ENCODE measurements at places on chromosomes 3 and 15.
A peak's percentile ranks its signal among the peaks of the same experiment; 100 is the strongest.

DNA sequence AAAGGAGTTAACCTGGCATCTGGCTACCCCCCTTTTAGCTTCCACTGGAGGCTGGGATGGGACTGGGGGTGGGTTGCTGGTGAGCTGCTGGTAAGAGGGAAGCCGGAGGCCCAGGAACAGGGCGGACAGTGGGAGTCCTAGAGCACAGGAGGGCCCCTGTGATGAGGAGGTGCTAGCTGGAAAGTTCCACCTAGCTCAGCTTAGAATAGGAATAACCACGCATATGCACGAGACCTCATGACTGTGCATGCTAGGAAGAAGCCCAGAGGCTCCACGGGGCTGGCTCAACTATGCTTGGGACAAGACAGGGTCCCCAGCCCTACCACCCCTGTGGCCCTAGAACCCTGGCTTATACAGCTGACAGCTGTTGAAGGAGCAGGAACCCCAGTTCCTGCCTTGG is 34.1 kb downstream of the LINGO1 start:
- DNase-seq, result no peak

GRCh38 chr3:137867611-137868010 is 103.5 kb downstream of the SOX14 start:
- no peak for DNase-seq

DNA sequence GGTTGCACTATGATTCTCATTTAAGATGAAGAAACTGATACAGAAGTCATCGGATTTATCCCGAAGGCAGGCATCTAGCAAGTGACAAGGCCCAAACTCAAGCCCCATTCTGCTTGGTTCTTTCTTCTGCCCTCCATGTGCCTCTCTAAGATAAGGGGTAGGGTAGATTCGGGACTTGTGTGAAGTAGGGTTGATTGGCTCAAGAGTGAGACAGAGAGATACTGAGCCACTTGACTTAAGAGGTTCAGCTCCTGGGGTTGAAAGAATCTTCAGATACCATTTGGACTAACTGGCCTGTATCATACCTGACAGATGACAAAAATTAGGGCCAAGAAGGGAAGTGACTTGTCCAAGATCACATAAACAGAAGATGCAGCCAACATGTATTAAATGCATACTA is 891 bp downstream of the RFT1 start:
- no peak for DNase-seq

DNA sequence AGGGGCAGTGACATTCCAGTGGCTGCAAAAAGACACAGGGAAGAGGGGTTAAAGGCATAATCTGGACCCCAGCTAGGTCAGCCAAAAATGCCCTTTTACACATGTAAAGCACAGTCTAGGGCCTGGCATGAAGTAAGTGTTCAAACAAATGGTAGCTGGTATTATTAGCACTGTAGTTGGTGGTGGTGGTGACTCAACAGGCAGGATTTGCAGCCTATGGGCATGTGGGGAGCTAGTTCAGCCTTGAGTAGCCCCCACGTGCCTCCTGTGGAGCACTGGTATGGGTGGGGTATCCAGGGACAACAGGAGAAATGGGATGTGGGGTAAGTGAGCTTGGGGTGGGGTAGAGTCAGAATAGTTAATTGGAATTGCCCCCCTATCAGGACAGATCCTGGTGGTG is 27.6 kb downstream of the DNASE1L3 start:
- DNase-seq, result no peak

DNA sequence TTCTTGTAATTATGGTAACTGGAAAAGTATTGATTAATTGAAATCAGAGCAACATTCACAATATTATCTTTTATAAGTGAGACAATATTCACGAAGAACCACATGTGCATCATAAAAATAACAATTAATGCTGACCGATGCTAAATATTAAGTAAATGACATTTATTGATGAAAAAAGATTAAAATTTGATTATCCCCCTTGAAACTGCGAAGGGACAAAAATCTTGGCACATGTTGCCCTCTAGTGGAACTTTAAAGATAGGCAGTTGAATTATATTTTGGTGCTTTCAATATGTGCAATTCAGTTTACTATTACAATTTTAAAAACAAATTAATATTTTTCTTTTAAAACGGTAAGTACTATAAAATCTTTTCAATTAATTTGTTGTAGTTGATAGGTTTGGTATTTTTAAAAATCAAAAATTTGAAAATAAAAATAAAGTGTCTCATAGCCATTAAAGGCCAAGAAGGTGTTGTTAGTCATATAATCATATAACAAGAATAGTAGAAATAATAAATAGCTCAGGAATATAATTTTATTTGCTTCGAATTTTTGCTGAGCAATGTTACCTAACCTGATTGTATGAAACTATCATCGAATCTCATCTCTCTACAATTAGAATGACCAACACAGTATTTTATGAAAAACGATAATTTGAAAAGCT is 270.2 kb downstream of the ROBO1 start:
- peak; percentile 10 for DNase-seq

GRCh38 chr3:167887096-167887495 is 151.6 kb downstream of the SERPINI1 start:
- DNase-seq, result peak; percentile 17

- no peak for DNase-seq
Observed at GRCh38 chr15:77347197-77347596, 72.7 kb downstream of the PEAK1 start.

DNA sequence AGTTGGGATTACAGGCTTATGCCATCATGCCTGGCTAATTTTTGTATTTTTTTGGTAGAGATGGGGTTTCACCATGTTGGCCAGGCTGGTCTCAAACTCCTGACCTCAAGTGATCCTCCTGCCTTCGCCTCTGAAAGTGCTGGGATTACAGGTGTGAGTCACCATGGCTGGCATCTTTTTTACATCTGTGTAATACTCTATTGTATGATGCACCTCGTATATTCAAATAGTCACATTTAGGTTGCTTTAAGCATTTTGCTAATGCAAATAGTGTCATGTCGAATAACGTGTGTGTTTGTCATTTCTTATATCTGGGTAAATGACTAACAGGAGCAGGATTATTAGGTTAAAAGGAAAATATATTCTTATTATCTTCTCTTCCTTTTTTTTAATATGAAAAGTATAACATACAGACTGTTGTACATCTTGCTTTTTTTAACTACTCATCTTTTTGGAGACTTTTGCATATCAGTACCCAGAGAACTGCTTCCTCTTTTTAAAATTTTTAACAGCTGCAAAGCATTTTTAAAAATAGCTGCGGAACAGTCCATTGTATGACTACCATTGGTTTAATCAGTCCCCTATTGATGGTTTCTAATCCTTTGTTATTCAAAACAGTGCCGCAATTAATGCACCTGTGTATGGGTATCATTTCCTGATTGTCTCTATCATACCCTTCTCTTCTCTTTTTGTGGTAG is 13.4 kb downstream of the SCAMP5 start:
- no peak for DNase-seq

DNA sequence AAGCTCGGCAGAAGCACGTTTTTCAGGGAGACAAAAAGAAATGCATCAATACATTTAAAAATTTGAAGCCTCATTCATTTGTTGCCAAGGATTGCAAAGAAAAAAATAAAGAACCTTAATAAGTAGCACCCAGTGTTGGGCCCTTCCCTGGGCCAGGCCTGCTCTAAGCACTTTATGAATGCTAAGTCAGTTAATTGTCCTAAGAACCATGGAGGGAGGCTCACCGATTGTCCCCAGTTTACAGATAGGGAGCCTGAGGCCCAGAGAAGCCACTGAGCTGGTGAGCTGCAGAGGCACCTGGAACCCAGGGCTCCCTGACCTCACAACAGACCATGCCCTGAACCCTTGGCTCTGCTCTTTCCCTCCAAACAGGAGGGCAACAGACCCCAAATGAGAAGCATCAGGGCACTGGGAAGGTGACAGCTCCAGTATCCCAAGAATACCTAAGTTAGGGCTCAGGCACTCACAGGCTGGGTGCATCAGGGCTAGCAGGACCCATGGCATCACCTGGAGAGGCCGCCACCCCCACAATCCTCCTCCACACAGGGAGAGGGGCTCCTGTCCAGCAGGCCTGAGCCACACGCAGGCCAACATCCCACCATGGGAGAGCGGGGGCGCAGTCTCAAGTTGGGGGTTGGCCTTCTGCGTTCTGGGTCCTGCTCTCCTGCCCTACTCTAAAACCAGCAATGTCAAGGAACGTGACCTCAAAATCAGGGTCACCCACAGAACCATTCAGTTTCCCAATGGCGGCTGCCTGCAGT is 3.9 kb downstream of the GRIP2 start:
- DNase-seq, result no peak

DNA sequence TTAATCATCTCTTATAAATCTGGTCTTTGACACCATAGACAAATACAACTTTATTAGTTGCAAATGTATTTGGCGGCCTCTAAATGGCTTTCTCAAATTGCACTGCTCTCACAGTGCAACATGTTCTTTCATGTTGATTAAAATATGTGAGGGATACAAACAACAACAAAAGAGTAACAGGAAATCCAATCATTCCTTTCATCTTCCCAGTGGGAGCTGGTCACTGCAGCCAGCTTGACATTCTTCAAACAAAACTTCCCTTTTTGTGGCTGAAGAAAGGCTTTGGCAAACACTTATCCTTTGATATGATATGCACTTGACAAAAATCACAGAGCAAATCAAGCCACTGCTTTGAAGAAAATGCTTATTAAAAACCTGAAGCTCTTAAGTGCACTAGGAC is 973.6 kb downstream of the EPHA3 start:
- peak; percentile 1 for DNase-seq

DNA sequence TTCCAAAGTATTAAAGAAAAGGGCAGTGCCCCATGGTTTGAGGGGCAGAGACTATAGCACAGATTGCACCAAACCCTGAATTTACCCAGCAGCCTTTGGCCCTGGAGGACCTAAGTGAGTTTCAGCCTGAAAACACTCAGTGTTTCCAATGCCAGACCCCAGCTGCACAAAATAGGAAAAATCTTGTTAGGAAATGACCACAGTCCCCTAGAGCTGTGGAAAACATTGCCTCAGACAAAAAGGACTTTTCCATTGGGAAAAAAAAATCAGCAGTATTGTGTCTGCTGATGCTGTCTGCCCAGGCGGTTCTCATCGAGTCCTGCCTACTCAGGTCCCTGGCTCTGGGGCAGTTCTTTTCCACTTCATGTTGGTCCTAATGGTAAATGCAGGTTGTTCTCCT is 121.7 kb upstream of the DLG1 start:
- DNase-seq, result no peak

- DNase-seq, result no peak
Observed at GRCh38 chr15:23095796-23096195, 40.8 kb downstream of the GOLGA6L1 start.

GRCh38 chr3:161607056-161607455 is 110.4 kb downstream of the OTOL1 start:
- DNase-seq, result no peak

DNA sequence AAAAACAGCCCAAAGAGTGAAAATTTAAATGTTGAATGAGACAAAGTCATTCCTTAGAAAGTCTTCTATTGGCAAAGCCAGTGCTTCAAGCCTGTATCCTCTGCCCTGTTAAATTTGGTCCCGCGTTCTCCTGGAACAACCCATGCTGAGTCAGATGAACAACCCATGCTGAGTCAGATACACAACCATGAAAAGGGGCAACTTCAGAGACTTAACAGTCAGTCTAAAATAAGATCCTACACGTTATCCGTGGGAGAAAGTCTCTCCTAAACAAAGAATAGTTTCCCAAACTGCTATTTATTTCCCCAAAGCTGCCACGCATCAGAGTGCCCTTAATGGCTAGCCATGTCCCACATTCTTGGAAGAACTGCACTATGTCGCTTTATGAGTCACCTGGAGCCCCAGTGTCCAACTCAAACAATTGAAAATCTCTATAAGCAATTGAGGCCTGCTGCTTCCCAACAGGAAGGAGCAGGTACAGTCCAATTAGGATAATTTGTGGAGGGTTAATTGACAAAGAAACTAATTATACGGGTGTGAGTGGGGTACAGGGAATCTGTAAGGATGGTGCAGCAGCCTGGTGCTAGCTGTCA is 66.1 kb downstream of the WHAMM start:
- DNase-seq, result no peak

GRCh38 chr3:195836476-195837135 is 24.9 kb upstream of the MUC4 start:
- DNase-seq, result no peak

GRCh38 chr15:80584973-80585525 is 110.1 kb upstream of the ABHD17C start:
- DNase-seq, result no peak

GRCh38 chr3:69510481-69511030 is 124.7 kb upstream of the FRMD4B start:
- no peak for DNase-seq

- no peak for DNase-seq
Observed at GRCh38 chr3:139106013-139106932, 61.6 kb upstream of the PRR23C start.

- DNase-seq, result no peak
Observed at GRCh38 chr15:43948691-43949325, 122.0 kb downstream of the WDR76 start.

DNA sequence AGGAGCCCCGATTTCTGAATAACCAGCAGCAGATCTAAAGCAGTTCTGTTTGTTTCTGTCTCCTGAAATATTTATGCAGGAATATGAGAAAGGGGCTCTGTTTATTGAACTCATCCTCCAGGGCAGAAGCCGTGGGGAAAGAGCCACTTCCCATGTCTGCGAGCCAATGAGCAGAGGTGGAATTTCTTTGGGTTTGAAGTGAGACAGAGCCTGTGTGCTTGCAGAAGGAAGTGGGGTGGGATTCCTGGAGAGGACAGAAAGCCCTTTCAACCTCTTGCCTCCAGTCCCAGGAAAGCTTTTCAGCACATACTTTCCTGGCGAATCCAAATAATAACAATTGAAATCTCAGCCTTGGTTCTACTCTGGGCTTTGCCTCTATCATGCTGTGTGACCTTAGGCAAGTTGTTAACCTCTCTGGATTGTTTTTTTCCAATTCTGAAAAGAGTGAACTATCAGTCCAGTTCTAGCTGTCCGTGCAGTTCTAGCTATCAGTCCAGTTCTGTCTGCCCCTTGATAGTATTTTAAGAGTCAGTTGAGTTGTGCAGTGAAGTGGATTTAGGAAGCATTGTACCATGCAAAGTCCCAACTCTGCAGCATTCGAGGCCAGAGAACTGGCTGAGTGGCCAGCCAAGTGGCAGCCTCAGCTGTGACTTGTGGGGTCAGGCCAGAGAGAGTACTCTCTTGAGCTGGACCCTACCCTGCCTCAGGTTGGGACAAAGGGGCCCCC is 15.9 kb downstream of the CORO2B start:
- no peak for DNase-seq

DNA sequence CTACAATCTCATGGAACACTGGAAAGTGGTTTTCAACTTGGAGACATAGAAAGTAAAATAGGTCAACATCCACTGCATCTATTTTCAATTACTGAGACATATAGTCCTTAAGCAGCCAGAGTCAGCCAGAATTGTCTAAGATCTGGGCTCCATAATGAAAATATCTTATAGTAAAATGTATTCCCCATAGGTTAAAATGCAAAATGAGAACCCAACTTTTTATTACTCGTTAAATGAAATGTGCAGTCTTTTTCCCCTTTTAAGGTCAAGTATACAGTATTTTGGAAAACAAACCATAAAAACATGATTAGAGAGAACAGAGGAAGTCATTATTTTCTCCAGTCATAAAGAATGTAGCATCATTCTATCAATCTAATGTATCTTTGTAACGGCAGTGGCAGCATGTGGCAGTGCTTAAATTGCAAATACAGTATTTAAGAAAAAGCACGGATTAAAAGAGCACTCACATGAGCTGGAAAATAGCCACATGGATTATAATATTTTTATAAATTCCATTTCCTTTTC is 64.4 kb upstream of the CPB1 start:
- DNase-seq, result no peak

- DNase-seq, result no peak
Observed at GRCh38 chr3:36903119-36903882, 41.6 kb downstream of the TRANK1 start.

- DNase-seq, result no peak
Observed at GRCh38 chr15:101568309-101568708, 78.8 kb upstream of the PCSK6 start.

- DNase-seq, result no peak
Observed at GRCh38 chr15:65653341-65653740, 31.6 kb downstream of the SLC24A1 start.
